ENCODE measurements at places on chromosomes 6 and 20. TPM values are rescaled to one million over a fixed set of nuclear protein-coding genes. Genes with fewer than 3 reads are reported as not detected.

SEL1L2 gene
- total RNA-seq, result 9.2 TPM

GRCh38 chr6:128630213-128630612, 109.8 kb upstream of the PTPRK start:
- DNase-seq, result no peak
- H3K4me3 ChIP-seq, result no peak overlapping the region
- no peak overlapping the region for H3K27ac ChIP-seq

DNA sequence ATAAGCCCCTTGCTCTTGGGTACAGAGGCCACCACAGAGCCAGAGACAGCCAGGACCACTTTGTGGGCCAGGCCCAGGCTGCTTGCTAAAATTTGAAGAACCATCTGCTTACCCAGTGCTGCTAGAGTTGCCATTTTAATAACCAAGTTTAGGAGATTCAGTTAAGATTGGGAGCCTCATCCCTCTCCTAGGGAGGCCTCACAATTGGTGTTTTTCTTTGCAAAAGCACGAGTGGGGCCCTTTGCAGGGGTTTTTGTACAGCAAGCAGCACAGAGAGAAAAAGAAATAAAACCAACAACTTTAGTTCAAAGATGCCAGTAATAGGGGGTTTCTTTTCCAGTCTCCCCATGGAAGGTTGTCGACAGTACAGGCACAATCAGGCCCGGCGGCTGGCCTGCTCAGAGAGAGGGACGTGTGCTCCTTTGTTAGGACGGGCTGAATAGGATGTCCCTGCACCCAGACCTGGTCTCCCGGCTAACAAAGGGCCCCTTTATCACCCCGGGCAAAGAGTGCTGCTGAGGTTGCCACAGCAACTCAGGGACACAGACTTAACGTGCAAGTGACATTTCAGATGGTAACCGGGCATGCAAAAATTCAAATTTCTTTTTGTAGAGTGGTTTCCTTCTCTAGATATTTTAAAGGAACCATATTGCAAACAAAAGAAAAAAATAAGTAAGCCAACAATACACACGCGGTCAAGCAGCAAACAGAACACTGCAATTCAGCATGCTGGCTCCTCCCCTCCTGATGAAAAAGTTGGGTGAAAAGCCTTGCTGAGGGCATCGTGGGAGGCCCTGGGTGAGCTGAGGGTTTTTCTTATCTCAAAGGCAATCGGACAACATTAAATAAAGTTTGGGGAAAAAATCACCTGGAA, 10.5 kb upstream of the TOX2 start:
- no peak overlapping the region for H3K27ac ChIP-seq
- no peaks in the 10 kb centered on the region for H3K36me3 ChIP-seq
- H3K4me1 ChIP-seq, result peaks cover 5% of the 10 kb centered on the region
- no peak for DNase-seq

- H3K4me1 ChIP-seq, result no peaks in the 10 kb centered on the region
These were observed 183.0 kb upstream of the QKI start for GRCh38 chr6:163231356-163232014.

- H3K4me1 ChIP-seq, result no peaks in the 10 kb centered on the region
- no peak for DNase-seq
- H3K27me3 ChIP-seq, result no peaks in the 10 kb centered on the region
- no peak overlapping the region for H3K27ac ChIP-seq
- no peak overlapping the region for H3K4me3 ChIP-seq
These were observed 8.8 kb downstream of the CD109 start for GRCh38 chr6:73704798-73705197.

ADAM33 gene
- total RNA-seq, result 12.4 TPM

GRCh38 chr6:161272635-161273273, 1.1 kb downstream of the AGPAT4 start:
- H3K4me3 ChIP-seq, result peak overlapping the region; percentile 62
- H3K4me1 ChIP-seq, result peaks cover 6% of the 10 kb centered on the region
- DNase-seq, result no peak
- no peak overlapping the region for H3K27ac ChIP-seq

CENPW gene
- 8.0 TPM for total RNA-seq

GRCh38 chr6:90369024-90369519, 72.4 kb upstream of the BACH2 start:
- no peaks in the 10 kb centered on the region for H3K27me3 ChIP-seq
- no peaks in the 10 kb centered on the region for H3K36me3 ChIP-seq
- H3K4me1 ChIP-seq, result peaks cover 2% of the 10 kb centered on the region
- no peak overlapping the region for H3K4me3 ChIP-seq
- H3K27ac ChIP-seq, result peak overlapping the region; percentile 81

DNA sequence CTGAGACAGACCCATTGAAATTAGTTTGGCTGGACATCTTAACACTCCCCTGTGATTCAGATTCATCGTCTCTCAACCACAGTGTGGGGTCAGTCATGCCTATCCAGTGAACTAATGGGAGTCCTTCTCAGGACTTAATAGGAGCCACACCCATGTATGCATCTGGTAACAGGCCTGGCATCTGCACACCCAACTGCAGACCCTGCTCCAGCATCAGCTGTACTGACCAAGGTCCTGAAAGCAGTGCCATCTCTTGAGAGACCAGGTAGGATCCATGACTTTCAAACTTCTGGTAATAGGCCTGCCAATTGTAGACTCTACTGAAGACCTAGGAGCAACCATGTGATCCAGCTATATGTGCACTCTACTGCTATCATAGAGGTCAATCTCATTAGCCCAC, 363.6 kb upstream of the POU3F2 start:
- DNase-seq, result no peak
- no peaks in the 10 kb centered on the region for H3K27me3 ChIP-seq
- H3K27ac ChIP-seq, result no peak overlapping the region
- no peaks in the 10 kb centered on the region for H3K4me1 ChIP-seq
- H3K36me3 ChIP-seq, result no peaks in the 10 kb centered on the region
- H3K4me3 ChIP-seq, result no peak overlapping the region

GRCh38 chr6:132076452-132076851, 125.3 kb upstream of the CCN2 start:
- no peaks in the 10 kb centered on the region for H3K36me3 ChIP-seq
- no peak overlapping the region for H3K4me3 ChIP-seq
- H3K4me1 ChIP-seq, result no peaks in the 10 kb centered on the region
- no peak for DNase-seq

GRCh38 chr20:15122613-15123012, 785.2 kb upstream of the FLRT3 start:
- H3K4me1 ChIP-seq, result peaks cover 2% of the 10 kb centered on the region
- no peak overlapping the region for H3K4me3 ChIP-seq
- H3K27me3 ChIP-seq, result no peaks in the 10 kb centered on the region
- H3K27ac ChIP-seq, result no peak overlapping the region

DNA sequence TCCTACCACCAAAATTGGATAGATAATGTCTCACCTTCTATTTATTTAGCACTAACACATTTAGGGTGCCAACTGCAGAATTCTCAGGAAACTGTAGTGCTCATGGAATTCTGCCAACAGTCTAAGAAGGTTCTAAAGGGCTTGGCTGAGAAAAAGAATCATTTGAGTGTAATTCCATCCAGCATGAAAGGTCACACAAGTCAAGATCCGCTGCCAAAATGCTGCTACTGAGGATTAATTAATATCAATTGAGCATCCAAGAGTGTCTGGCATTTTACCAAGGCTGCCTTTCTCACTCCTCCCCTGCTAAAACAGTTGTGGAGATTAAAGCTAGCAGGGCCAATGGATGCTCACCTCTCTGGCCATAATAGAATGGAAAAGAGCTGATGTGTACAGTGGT, 112.7 kb downstream of the FHL5 start:
- no peaks in the 10 kb centered on the region for H3K4me1 ChIP-seq
- H3K27me3 ChIP-seq, result no peaks in the 10 kb centered on the region
- H3K27ac ChIP-seq, result no peak overlapping the region
- DNase-seq, result no peak

DNA sequence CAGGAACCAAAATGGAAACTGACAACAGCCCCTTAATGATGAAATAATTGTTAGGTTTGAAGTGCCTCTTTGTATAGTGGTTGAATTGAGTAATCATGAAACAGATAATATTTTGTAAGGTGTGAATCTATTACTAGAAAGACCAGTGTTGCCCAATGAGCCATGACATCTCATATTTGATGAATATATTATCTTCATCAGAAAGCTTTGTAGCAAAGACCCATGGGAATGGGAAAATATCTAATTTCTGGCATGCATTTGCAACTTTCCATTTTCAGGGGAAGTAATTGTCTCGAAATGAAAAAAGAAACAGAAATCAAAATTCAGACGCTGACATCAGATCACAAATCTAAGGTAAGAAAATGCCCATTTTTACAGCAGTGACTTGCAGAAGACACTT, 57.3 kb upstream of the LAMP5 start:
- H3K4me1 ChIP-seq, result peaks cover 1% of the 10 kb centered on the region
- H3K27ac ChIP-seq, result no peak overlapping the region
- no peaks in the 10 kb centered on the region for H3K36me3 ChIP-seq
- DNase-seq, result no peak
- no peaks in the 10 kb centered on the region for H3K27me3 ChIP-seq

GRCh38 chr6:79813143-79813850, 134.1 kb downstream of the ELOVL4 start:
- no peaks in the 10 kb centered on the region for H3K4me1 ChIP-seq
- no peak for DNase-seq
- no peak overlapping the region for H3K27ac ChIP-seq
- no peaks in the 10 kb centered on the region for H3K27me3 ChIP-seq

MOCS1 gene
- 21.1 TPM for total RNA-seq

DNA sequence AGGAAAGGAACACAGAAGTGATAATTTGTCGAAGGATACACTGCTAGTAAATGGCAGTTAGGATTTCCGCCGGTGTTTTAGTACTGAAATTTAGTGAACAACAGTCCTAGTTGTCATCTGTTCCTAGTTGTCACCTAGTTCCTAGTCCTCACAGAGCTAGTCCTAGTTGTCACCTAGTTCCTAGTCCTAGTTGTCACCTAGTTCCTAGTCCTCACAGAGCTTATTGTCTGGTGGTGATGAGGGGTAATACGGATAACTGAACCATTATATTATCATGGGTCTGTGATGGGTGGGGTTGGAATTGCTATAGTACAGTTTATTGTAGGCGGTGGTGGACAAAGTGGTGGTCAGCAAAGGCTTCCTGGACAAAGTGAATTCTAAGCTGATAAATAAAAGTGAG, 1.8 kb downstream of the SNRNP48 start:
- H3K27me3 ChIP-seq, result no peaks in the 10 kb centered on the region
- H3K4me3 ChIP-seq, result no peak overlapping the region
- no peaks in the 10 kb centered on the region for H3K36me3 ChIP-seq
- DNase-seq, result no peak
- peaks cover 7% of the 10 kb centered on the region for H3K4me1 ChIP-seq

DNA sequence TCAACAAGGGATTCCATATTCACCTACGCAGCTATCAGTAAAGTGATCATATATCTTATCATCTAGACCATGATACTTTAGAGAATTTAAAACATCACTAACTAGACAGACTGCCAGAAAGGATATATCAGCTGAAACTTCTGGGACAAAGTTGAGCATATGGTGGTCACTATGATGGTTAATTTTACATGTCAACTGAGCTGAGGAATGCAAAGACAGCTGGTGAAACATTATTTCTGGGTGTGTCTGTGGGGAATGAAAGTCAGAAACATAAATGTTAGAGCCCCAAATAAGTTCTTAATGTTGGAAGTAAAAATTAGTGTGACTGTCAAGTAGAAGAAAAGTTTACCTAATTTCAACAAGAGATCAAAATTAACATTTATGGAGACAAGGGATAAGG, 440.0 kb upstream of the IRAK1BP1 start:
- H3K27ac ChIP-seq, result no peak overlapping the region
- H3K36me3 ChIP-seq, result no peaks in the 10 kb centered on the region
- no peak overlapping the region for H3K4me3 ChIP-seq

CRIP3 gene
- 2.3 TPM for total RNA-seq

KIAA1755 gene
- total RNA-seq, result 4.4 TPM

NFYA gene
- 23.7 TPM for total RNA-seq

DDX43 gene
- 1.3 TPM for total RNA-seq

- H3K27me3 ChIP-seq, result no peaks in the 10 kb centered on the region
- DNase-seq, result no peak
- no peak overlapping the region for H3K27ac ChIP-seq
- H3K36me3 ChIP-seq, result no peaks in the 10 kb centered on the region
These were observed 35.1 kb upstream of the PPP1R3G start for GRCh38 chr6:5050009-5050408.

DNA sequence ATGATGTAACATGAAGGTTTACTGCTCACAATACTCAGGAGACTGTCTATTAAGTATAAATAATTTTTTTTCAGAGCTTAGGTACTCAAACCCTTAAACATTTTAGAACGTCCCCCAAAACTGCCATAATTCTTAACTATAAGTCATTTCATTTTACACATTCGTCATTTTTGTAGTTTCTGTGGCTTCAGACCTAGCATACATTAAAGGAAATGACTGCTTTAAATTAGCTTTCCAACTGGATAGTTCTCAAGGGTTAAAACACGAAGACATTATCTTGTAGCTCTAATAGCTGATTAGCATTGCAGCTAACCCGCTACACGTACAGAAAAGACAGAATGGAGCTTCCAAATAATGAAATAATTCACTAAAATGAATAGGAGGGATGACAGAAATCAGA, 24.9 kb upstream of the PLN start:
- H3K4me3 ChIP-seq, result no peak overlapping the region
- H3K4me1 ChIP-seq, result peaks cover 6% of the 10 kb centered on the region
- DNase-seq, result no peak
- H3K36me3 ChIP-seq, result no peaks in the 10 kb centered on the region

THBS2 gene
- 72.8 TPM for total RNA-seq

BCLAF1 gene
- total RNA-seq, result 168 TPM

ZNF334 gene
- total RNA-seq, result 11.3 TPM

GRCh38 chr6:53209681-53210080, 61.0 kb upstream of the GCM1 start:
- no peaks in the 10 kb centered on the region for H3K4me1 ChIP-seq
- no peaks in the 10 kb centered on the region for H3K36me3 ChIP-seq
- no peak overlapping the region for H3K4me3 ChIP-seq
- H3K27me3 ChIP-seq, result no peaks in the 10 kb centered on the region
- no peak for DNase-seq

GRCh38 chr6:31083742-31084354, 28.5 kb downstream of the C6orf15 start:
- no peak overlapping the region for H3K4me3 ChIP-seq
- H3K4me1 ChIP-seq, result peaks cover 3% of the 10 kb centered on the region
- H3K36me3 ChIP-seq, result no peaks in the 10 kb centered on the region
- DNase-seq, result peak; percentile 29
- no peak overlapping the region for H3K27ac ChIP-seq
- H3K27me3 ChIP-seq, result no peaks in the 10 kb centered on the region

- H3K4me1 ChIP-seq, result peaks cover 3% of the 10 kb centered on the region
- no peaks in the 10 kb centered on the region for H3K27me3 ChIP-seq
- H3K27ac ChIP-seq, result no peak overlapping the region
- no peak overlapping the region for H3K4me3 ChIP-seq
- no peak for DNase-seq
These were observed 43.5 kb upstream of the SLCO4A1 start for GRCh38 chr20:62598761-62599194.

CST2 gene
- not detected for total RNA-seq

Data from ovary (tissue), 10 donors.